RCC 7860 (cell line): ENCODE measurements at places on chromosomes 3 and 15.

- DNase-seq = no peak
Measured at GRCh38 chr3:100899440-100900091, 93.7 kb downstream of the ABI3BP start.

DNA sequence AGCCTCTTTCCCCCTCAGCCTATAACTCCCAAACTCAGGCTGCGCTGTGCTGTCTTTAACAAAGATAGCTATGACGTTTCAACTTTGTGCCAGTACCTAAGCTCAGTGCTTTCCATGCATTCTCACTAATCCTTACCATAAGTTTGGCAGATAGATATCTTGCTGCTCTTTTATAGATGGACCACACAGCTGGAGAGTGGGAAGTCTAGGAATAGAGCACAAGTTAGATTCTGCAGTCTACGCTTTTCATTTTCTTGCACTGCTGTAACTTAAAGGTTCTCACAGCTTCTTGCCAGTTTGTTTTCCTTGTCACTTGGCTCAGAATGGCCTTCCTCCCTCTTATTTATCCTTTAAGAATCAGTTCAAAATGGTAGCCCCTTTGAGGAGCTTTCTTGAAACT lies 468.8 kb downstream of the CNTN4 start:
- DNase-seq = no peak

DNA sequence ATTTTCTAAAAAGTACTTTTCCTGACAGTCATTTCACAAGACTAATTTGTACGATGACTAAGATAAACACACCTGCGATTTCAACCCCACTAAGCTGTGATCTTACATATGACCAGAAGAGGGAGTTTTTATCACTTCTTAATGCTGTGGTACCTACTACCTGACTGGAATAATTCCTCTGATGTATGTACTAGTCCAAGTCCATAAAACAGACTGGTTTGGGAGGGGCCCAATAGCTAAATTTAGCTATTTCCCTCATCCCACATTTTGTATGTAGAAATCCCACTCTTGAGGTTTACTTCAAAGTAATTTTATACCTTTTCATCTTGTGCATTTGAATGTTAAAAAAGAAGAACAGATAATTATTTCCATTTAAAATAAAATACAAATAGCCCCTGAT lies 49.7 kb upstream of the SCAANT1 start:
- DNase-seq = peak; percentile 18

DNA sequence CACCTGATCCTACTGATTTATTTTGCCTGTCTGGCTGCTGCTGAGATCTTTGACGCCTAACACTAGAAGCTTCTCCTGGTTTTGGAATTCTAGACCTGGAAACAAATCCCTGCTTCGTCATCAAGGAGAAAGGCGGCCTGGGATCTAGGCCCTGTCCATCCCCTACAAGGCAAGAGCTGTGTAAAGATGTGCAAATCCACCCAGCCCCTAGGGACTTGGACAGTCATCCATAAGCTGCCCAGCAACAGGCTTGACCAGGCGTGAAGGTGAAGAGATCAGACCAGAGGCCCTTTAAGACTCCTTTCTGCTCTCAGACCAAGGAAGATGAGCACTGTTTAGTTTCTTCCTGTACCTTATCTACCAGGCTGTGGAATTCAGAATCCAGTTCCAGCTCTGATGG lies 32.2 kb downstream of the SLC41A3 start:
- DNase-seq = no peak

GRCh38 chr15:72176159-72176558 lies 21.4 kb downstream of the GRAMD2A start:
- no peak for DNase-seq

- no peak for DNase-seq
Measured at GRCh38 chr3:171236265-171237008, 209.9 kb upstream of the SLC2A2 start.

DNA sequence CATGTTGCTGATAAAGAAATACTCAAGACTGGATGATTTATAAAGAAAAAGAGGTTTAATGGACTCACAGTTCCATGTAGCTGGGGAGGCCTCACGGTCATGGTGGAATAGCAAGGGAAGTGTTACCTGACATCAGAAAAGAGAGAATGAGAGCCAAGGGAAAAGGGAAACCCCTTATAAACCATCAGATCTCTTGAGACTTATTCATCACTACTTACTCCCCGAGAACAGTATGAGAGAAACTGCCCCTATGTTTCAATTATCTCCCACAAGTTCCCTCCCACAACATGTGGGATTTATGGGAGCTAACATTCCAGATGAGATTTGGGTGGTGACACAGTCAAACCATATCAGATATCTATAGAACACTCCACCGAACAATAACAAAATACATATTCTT lies 904.6 kb downstream of the PDCD6IP start:
- no peak for DNase-seq

GRCh38 chr3:57163751-57164150 lies 1.4 kb downstream of the IL17RD start:
- DNase-seq = no peak

DNA sequence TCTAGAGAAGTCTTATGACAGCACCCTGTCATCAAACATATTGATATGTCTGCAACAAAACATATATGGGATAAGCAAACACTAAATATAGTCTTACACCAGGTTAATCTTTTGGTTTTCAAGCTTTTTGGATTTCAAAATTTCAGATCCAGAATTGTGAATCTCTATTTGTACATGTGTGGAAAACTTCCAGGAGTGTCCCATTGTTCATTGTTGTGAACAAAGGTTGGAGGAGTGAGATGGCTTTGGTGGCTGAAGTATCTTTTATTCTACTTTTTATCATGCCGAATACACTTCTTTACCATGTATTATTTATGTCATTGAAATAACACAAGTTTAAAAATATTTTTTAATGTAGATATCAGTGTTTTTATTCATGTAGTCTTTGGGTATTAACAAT lies 5.9 kb upstream of the FHIT start:
- DNase-seq = no peak

GRCh38 chr3:55282994-55283393 lies 204.1 kb downstream of the WNT5A start:
- no peak for DNase-seq

GRCh38 chr15:86756688-86757087 lies 677.0 kb downstream of the AGBL1 start:
- DNase-seq = no peak

GRCh38 chr15:37102305-37103162 lies 2.2 kb upstream of the MEIS2 start:
- DNase-seq = no peak

DNA sequence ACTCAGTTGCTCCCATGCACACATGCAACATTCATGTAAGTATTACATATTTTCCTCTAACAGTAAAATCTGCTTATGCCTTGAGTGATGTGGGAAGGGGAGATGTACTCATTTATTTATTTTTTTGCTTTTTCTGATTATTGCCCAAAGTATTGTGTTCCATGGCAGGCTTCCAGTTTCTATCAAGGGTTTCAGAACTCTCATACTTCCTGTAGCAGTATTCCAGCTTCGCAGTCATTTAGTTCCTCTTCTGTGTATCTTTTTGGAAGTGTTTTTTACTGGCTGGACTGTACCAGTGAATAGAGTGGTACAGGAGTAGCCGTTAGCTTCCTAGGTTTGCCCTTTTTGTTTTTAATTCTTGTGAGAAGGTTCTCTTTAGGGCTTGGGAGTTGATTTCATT lies 26.9 kb downstream of the RAB11A start:
- DNase-seq = no peak

- DNase-seq = no peak
Measured at GRCh38 chr15:73050561-73051295, 1.5 kb upstream of the NEO1 start.

GRCh38 chr15:89768071-89768500 lies 8.0 kb upstream of the MESP2 start:
- DNase-seq = no peak

GRCh38 chr3:192409838-192410683 lies 317.3 kb downstream of the FGF12 start:
- DNase-seq = no peak

GRCh38 chr15:57422113-57422754 lies 45.9 kb downstream of the CGNL1 start:
- peak; percentile 78 for DNase-seq

- no peak for DNase-seq
Measured at GRCh38 chr3:177149106-177149505, 48.2 kb downstream of the TBL1XR1 start.

DNA sequence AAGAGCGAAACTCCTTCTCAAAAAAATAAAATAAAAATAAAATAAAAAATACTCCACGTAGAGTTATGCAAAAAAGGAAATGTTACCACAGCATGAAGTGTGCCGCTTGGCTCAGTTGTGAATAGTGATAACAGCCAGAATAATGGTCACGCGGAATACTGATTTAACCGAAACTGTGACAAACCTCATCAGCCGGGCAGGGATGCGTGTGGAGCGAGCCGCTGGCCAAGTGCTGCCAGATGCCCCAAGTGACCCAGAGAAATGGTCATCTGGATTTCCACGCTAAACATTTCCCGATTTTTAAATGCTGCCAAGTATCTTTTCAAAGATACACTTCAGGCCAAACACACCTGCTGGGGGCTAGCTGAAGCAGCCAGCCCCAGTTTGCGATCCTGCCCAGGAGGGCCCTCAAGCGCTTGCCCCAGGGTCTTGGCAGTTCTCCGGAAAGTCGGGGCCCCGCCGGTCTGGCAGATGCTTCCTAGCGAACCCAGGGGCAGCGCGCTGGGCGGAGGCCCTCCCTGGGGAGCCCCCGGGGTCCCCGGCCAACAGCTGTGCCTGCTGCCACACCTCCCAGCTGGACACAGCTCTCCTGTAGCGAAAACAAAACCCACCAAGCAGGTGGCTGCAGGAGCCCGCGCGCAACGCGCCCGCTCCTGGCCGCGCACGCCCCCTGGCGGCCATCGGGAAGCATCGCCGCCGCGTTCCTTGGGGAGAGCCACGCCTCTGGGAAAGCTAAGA lies 35.1 kb downstream of the CMTM6 start:
- peak; percentile 17 for DNase-seq

DNA sequence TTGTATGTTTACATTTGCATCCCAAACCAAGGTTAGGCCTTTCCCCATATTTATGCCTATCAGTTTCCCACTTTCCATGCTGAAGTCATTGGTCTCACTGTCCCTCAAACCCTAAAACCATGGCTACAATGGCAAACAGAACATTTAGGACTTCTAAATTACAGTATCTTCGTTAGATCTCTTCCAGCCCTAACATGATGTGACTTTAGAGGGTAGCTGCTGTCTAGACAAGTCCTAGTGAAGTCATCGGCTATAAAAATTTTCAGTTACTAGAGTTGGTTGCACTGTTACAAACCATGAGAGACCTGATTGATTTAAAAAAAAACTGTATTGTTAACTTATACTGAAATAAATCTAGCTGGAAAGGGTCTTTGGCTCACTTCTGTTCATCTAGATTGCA lies 54.6 kb downstream of the TM4SF4 start:
- DNase-seq = no peak

DNA sequence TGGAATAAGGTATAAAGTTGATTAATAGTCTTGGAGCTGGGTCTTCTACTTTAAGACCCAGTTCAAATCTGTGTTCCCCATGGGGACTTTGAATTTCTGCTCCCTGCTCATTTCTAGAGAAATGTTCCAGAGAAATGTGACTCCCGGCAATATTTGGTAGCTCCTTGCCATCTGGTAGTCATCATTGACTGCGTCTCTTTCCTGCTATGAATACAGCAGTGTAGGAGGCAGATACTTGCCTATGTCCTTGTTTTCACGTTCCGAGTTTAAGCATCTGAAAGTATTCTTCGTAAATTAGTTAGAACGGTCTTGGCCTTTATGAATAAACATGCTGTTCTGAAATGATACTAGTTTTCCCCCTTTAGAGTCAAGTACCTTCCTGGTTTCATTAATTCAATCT lies 352.9 kb downstream of the PTPRG start:
- no peak for DNase-seq

GRCh38 chr3:104040896-104041295 lies 1325.8 kb upstream of the ALCAM start:
- no peak for DNase-seq

DNA sequence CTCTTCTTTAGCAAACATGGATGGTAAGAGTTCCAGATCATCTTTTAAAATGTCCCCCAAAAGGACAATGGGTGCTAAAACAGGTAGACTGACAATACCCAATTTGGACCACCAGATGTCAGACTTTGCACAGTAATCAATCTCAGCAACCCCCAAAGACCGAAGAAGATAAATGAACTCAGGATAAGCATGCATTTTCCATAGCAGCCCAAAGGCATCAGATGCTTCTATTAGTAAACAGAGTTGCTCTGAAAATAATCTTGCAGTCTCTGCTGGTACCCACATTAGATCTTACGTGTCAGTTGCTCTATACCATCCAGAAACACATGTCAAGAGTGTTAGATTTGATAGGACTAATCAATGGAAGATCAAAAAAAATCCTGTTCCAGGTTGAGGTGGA lies 20.6 kb downstream of the MYH15 start:
- DNase-seq = peak; percentile 38

DNA sequence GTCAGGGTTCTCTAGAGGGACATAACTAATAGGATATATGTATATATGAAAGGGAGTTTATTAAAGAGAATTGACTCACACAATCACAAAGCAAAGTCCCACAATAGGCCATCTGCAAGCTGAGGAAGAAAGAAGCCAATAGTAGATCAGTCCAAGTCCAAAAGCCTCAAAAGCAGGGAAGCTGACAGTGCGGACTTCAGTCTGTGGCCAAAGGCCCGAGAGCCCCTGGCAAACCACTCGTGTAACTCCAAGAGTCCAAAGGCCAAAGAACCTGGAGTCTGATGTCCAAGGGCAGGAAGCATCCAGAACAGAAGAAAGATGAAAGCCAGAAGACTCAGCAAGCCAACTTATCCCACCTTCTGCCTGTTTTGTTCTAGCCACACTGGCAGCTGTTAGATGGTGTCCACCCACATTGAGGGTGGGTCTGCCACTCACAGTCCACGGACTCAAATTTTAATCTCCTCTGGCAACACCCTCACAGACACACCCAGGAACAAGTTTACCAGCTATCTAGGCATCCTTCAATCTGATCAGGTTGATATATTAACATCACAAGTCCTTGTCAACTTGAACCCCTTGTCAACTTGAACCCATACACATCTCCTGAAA lies 54.2 kb upstream of the ACAD9 start:
- no peak for DNase-seq

- DNase-seq = no peak
Measured at GRCh38 chr3:55458181-55458790, 28.8 kb downstream of the WNT5A start.

GRCh38 chr15:76209942-76210341 lies 101.3 kb downstream of the ETFA start:
- no peak for DNase-seq

DNA sequence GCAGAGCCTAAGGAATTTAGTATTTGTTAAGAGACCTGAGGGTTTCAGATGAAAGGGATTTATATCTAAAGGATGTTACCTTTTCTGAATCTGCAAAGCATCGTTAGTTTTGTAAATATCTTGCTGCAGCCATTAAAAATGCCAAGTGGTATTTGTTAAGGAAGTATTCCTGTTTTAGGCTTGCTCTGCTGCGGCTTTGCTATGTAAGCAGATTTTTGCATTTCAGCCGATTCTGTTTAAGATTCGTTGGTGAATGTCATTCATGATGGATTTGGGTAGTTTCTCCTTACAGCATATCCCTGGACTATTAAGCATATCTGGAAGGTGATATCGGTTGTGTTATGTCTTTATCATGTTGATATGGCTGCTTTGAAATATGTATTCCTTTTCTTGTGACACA lies 1.0 kb downstream of the USP8 start:
- no peak for DNase-seq
